ENCODE measurements at places on chromosomes 7 and 10.

DNA sequence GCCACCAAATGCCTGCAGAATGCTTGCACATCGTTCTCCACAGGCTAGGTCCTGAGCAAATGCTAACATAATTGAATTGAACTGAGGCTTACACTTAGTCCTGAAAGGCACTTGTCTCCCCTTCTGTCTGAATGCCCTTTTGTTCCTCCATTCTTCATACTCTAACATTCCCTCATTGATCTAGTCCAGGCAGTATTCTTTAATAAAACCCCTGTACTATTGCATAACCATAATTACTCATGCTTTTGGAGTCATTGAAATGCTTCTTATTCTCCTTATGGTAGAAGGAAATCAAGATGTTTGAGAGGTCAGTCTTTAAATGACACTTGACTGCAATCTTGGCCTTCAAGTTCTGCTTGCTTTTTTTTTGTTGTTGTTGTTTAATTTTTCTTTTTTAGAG, 7.1 kb downstream of the PI4K2A start:
- DNase-seq: no peak

- no peak for DNase-seq
Measured at GRCh38 chr10:75286901-75287300, 51.1 kb upstream of the COMTD1 start.

- peak; percentile 35 for DNase-seq
Measured at GRCh38 chr7:98294798-98295382, 13.4 kb downstream of the BRI3 start.

GRCh38 chr10:131770946-131771633, 129.7 kb upstream of the PPP2R2D start:
- no peak for DNase-seq

GRCh38 chr10:97686301-97686961, 610 bp downstream of the AVPI1 start:
- DNase-seq: peak; percentile 31

DNA sequence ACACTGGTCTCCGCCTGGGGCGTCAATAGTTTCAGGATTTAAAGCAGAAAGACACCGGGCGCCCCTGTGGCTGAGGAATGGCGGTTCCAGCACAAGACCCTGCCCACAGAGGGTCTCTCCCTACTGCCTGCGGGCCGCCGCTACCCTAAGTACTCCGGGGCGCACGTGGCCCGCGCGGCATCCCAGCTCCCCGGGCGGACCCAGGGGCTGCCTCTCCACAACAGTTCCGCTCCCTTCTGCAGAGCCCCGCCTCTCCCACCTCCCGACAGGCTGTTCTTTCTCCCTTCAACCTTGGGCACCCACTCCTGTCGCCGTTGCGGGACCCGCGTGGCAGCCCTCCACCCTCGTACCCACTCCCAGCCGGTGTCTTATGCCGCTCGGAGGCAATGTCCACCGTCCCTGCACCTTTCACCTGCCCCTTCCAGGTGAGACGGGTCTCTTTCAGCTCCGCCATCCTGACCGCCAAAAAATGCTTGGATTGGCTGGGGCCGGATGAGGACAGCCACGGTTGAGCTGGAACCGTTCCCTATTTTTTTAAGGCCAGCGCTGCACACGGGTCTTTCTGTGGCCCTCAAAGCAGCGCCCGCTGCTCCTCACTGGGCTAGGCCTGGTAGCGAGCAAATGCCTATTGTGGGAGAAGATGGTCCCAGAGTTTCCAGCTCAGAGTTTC, 1.6 kb upstream of the NKX2-3 start:
- DNase-seq: no peak

- no peak for DNase-seq
Measured at GRCh38 chr10:43377424-43377883, 6.0 kb downstream of the FXYD4 start.

- no peak for DNase-seq
Measured at GRCh38 chr7:40972426-40972825, 730.5 kb downstream of the INHBA start.

DNA sequence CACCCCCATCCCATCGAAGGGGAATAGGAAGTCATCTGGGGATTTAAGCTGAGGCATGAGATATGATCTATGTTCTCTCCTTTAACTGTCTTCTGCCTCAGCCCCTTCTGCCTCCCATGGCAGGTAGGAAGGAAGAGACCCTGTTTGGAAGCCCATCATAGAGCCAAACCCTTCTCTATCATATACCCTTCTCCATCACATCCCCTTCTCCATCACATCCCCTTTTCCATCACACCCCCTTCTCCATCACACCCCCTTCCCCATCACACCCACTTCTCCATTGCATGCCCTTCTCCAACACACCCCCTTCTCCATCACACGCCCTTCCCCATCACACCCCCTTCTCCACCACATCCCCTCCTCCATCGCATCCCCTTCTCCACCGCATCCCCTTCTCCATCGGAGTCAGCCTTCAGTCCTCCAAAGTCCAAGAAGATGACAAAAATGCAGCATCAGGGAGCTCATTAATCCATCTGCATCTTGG, 7.2 kb upstream of the SLIT1 start:
- DNase-seq: no peak

GRCh38 chr7:140165422-140165821, 11.4 kb downstream of the KDM7A start:
- DNase-seq: no peak

GRCh38 chr7:43943417-43944187, 17.4 kb downstream of the UBE2D4 start:
- DNase-seq: no peak

- DNase-seq: no peak
Measured at GRCh38 chr10:61486251-61486650, 33.1 kb upstream of the TMEM26 start.

DNA sequence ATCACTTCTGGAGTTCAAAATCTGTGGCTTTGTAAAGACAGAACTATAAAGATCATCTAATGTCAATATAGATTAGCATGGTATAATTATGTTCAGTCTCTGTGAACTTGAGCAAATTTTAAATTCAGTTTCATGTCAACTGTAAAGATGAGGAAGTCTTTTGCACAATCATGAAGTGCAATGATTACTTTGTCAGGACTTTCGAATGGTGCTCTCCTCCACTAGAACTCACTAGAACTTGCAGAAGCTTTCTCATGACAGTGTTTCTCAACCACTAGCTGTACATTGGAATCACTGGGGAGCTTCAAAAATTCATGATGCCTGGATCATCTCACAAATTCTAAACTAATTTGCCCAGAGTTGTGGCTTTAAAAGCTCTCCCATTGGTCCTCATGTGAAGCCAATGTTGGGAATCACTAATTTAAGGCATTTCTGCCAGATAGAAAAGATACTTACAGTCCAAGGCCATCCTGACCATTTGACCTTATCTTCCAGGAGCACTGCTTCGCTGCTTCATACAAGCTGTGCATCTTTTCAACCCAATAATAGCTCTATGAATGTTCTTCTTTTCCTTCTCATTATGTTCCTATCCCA, 12.9 kb downstream of the OR2AE1 start:
- no peak for DNase-seq

GRCh38 chr7:2800220-2800930, 43.7 kb downstream of the GNA12 start:
- no peak for DNase-seq

DNA sequence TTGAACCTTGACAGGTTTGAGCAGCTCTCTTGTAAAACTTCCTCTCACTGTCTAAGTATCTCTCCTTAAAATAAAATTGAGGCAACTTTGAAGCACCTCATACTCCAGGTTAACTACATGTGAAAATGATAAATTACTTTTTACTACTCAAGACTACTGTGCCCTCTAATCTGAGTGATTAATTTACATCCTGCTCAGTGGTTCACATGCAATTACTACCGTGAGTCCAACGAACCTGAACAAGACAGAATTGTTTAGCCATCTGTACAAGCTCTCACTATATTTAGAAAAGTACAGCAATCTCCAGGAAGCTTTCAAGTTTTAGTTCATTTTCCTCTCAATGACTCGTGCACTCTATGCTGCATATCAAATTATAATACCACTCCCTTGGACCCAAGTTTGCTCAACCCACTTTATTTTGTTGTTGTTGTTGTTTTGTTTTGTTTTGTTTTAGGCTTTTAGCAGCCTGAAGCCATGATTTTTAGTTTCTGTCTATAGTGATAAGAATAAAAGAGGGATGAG, 21.2 kb downstream of the PDE1C start:
- DNase-seq: no peak

- DNase-seq: no peak
Measured at GRCh38 chr10:69789164-69789576, 12.5 kb upstream of the COL13A1 start.

DNA sequence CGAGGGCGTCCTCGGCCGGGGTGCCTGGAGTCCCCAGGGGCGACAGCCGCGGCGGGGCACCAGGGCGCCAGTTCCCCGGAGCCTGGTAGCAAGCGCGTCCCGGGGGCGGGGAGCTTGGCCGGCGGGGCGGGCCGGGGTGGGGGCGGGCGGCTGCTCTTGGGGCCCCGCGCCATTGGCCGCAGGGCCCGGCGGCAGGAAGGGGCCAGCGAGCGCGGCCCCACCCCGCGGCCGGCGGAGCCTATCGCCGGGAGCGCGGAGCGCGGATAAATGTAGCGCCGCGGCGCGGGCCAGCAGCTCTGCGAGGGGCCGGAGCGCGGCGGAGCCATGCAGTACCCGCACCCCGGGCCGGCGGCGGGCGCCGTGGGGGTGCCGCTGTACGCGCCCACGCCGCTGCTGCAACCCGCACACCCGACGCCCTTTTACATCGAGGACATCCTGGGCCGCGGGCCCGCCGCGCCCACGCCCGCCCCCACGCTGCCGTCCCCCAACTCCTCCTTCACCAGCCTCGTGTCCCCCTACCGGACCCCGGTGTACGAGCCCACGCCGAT, at the start of gene HHEX:
TSS of gene HHEX (plus strand) at position 293 of the 548 bp plus-strand sequence. CDS start at position 325, 32 bp downstream.
- DNase-seq: peak; percentile 72

DNA sequence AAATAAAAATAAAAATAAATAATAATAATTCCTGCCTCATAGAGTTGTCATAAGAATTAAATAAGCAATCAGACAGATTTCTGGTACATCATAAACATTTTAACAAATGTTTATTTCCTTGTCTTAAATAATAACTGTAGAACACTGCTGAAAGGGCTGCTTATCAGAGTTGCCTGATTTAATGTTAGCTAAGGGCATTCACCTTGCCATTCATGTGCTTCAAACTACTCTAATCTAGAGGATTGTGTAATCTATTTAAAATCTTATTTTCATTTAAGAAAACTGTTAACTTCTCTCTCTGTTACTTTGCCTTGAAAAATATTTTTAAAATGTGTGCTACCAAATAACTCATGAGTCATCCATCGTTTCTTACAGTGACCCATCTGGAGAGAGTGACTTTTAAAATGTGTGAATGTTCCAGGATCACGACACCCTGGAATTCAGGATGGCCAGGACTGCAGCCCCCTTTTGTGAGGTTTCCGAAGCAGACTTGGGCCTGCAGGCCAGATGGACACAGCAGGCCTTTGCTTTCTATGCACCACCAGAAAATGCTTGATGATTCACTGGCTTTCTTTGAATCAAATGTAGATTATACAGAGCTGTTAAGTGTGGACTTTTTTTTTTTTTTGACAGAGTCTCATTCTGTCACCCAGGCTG, 109.1 kb upstream of the TNS3 start:
- DNase-seq: no peak

DNA sequence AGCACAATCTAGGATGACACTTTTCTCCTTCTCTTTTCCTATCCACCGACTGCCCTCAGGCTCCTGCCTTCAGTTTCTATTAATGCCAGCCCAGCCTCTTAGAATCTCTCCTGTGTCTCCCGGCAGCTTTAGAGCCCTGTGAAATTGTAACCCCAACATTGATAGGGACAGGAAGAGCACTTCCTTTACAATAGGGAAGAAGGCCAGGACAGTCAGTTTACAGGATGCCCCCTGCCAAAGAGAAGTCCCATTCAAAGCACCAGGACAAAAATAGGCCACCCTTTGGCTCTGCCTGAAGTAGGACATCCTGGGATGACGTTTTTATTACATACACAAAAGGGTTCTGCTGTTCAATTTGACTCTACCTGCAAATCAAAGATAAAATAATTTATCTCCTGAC, 64.7 kb upstream of the ANK3 start:
- DNase-seq: no peak

- DNase-seq: peak; percentile 57
Measured at GRCh38 chr7:120996333-120996987, 7.9 kb downstream of the CPED1 start.

GRCh38 chr7:43933902-43934560, 7.8 kb downstream of the UBE2D4 start:
- DNase-seq: no peak

DNA sequence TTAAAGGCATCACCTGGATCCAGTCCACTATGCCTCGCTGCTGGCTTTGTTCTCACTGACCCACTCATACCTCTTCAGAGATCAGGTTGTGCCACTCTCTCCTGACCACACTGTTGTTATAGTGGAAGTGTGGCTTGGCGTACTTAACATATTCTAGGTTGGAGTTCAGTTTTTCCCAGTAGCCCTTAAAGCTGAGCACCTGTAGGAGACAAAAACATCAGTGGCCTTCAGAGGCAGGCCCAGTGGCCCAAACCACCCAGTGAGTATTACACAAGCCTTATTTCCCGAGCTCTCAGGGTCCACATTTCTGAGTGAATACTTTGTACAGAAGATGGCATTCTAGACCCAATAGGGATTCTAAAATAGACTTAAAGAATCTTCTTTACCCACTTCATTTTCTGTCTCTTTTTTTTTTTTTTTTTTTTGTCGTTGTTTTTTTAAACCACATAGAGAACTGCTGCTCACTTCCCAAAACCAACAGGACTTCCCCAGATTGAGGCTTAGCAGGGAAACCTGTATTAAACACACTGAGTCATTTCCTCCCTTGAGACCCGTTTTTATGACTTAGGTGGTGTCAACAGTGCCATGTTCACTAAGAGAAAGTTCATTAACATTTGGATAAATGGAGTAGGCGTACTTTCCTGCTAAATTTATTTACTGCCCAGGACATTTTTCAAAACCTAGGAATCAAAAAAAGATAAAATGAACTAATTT, 85.8 kb downstream of the GSAP start:
- peak; percentile 56 for DNase-seq

GRCh38 chr7:79668292-79668691, 214.8 kb upstream of the MAGI2 start:
- no peak for DNase-seq

- no peak for DNase-seq
Measured at GRCh38 chr10:96074776-96075175, 31.4 kb downstream of the CCNJ start.

- no peak for DNase-seq
Measured at GRCh38 chr7:143042159-143042789, 9.9 kb upstream of the OR6V1 start.

DNA sequence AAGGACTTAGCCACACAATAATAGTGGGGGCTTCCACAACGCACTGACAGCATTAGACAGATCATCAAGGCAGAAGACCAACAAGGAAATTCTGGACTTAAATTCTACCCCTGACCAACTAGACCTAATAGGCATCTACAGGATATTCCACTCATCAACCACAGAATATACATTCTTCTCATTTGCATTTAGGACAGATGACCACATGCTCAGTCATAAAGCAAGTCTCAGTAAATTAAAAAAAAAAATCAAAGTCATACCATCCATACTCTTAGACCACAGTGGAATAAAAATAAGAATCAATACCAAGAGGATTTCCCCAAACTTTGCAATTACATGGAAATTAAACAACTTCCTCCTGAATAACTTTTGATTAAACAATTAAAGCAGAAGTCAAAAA, 155.9 kb downstream of the CDK14 start:
- DNase-seq: no peak

- no peak for DNase-seq
Measured at GRCh38 chr10:94138391-94138790, 144.7 kb downstream of the PLCE1 start.

- DNase-seq: no peak
Measured at GRCh38 chr7:96827701-96828100, 118.1 kb upstream of the SEM1 start.

GRCh38 chr7:148031019-148031418, 559.5 kb upstream of the C7orf33 start:
- no peak for DNase-seq

GRCh38 chr7:47934831-47935230, 13.4 kb downstream of the PKD1L1 start:
- DNase-seq: no peak
